Fibroblast of the aortic adventitia (primary cell): ENCODE measurements at places on chromosomes 2 and 18. TPM values are rescaled to one million over a fixed set of nuclear protein-coding genes. Genes with fewer than 3 reads are reported as not detected.

CD207 gene
- total RNA-seq = not detected in 2 replicates

RAD51AP2 gene
- total RNA-seq = 0.09 TPM in 1 of 2 replicates, not detected in the other

ALS2 gene
- total RNA-seq = 27.4 and 98.4 TPM in 2 replicates

LYPD6 gene
- 0.54 TPM in 1 of 2 replicates, not detected in the other for total RNA-seq

DNA sequence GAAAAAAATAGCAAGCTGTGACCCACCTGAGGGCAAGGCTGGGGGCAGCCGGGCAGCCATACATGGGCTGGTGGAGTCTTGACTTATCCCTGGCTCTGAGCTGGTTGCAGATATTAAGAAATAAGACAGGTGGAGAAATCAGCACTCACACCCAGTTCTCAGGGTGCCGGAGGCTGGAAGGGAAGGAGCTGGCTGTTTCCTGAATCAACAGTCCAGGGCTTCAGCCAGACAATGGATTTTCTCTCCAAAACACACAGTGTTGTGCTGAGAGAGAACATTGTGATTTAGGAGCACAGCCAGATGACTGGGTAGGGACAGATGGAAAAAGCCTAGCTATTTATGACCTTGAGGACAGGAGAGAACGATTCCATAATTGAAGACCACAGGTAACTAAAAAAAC lies 208.8 kb downstream of the LDLRAD4 start:
- DNase-seq = no peak

DNA sequence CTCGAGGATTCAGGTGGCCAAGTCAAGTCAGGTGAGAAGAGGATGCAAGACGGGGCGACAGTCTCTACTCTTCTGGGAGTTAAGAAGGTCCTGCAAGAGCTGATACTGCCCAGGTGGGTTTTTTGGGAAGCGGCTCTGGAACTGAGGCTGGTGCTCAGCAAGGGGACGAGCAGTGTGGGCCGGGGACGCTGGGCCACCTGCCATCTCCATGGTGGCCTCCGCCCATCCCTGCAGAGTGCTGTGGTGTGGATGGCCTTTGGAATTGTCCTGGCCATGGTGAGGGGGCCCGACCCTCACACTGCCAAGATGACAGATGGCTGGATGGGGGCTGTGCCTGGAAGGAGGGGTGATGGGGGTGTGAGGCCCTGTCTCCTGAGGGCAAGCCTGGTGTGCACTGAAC lies 34.2 kb upstream of the LDLRAD4 start:
- DNase-seq = no peak

DNA sequence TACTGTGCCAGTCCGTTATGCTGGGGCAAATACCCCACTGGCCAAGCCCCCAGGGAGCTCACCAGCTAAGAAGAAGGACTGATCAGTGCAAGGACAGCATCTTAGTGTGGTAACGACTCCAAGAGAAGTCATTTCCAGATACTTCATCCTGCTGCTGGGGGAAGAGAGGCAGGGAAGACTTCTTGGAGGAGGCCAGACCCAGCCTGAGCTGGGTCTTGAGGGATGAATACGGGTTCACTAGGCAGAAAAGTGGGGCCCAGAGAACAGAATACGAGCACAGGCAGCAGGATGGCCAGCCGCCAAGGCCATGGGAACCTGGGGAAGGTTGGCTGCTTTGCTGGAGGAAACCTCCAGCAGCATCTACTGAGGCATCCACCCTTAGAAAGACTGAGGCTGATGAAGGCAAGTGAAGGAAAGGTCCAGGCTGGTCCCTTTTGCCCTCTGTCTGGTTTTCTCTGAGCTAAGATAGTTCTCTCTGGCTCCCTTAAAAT lies 84.1 kb downstream of the GLI2 start:
- DNase-seq = no peak

DNA sequence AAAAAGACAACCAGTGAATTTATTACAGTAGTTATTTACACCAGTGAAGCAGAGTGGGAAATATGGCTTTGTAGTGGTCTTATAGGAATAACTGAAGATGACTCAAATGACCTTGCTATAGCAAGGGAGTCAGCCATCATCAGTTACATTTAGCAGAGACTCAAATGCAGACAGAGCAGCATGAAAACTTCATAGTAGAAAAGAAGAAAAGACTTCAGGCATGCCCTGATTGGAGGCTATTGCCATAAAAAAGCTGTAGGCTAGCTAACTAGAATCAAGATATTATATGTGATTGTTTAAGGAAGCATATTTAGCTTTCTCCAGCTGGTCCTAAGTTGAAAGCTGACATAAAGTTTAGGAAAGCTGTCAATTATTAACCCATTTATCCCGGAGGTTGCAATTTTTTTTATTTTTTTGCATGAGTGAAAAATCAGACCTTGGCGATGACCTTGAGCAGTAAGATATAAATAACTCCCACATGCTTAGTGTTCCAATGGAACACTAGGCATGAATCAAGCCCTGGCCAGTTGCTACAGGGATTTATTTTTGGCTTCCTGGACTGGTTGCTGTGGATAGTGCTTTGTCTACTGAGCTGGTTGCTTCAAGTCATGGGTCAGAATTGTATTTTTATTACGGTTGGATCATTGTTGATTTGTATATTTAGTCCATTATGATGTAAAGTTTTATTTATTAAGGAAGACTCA lies 675.6 kb upstream of the VRK2 start:
- no peak for DNase-seq

DNA sequence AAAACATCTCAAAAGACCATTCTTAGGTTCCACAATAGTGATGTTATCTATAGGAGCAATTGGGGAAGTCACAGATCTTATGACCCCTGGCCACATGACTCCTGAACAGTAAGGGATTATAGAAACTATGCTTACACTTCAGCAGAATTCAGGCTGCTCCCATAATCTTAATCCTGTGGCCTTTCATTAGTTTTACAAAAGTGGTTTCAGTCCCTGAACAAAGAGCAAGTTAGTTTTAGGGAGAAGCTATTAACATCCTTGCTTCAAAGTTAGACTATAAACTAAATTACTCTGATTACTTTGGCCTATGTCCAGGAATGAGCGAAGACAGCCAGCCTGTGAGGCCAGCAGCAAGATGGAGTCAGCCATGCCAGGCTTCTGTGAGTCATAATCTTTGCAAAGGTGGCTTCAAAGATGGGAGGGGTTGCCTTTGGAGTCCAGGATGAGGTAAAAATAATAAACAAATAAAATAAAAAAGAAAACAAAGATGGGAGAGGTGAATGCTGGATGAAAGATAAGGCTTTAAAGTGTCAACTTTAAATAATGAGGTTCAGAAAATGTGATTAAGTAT lies 168.7 kb upstream of the NDUFV2 start:
- no peak for DNase-seq
